ENCODE measurements at places on chromosomes 2 and 18. TPM values are rescaled to one million over a fixed set of nuclear protein-coding genes. Genes with fewer than 3 reads are reported as not detected.

Gene PPP1R7
- 30.7 TPM for total RNA-seq

Gene PLB1
- total RNA-seq: 0.16 TPM

Gene NYAP2
- 0.03 TPM for total RNA-seq

Gene VWC2L
- 0.08 TPM for total RNA-seq

Gene HAAO
- 24.8 TPM for total RNA-seq

Gene RAPGEF4
- 9.0 TPM for total RNA-seq

Gene SNORC
- total RNA-seq: 2.3 TPM

Gene DUSP19
- 3.8 TPM for total RNA-seq

Gene SERPINB2
- 0.22 TPM for total RNA-seq

- no peak for DNase-seq
Observed at GRCh38 chr18:13797157-13797611, 26.8 kb upstream of the MC5R start.

GRCh38 chr2:58906081-58906645 lies 665.0 kb upstream of the FANCL start:
- DNase-seq: no peak

DNA sequence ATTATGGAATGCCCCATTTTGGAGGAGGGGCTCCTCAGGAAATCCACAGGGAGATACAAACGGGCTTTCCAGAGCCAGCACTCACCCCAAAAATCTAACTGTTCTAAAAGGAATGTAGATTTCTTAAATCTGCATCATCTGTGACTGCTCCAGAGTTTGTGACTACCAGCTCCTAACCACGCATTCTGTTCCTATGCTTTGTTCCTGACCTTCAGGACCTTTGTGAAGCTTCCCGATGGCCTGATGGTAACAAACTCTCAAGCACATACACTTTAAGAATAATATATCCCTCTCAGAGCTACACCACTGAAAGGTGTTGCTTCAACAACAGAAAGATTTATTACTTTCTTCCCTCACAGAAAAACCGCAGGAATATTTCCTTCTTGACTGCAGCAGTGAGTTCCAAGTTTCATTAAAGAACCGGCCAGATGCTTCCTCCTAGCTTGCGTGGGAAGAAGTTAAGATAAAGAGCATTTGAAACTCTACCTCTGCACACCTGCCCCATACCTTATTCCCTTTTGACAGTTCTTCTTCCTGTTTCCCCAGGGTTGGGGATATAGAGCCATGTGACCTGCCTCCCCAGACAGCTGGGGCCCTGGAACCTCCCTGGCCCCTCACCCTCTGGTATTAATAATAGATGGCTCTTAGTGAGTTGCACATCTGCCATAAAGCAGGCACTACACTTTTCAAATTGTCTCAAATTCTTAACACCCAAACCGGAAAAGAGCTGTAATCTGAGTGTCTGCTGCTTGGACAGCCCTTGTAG lies 40.2 kb upstream of the EML4 start:
- DNase-seq: no peak

DNA sequence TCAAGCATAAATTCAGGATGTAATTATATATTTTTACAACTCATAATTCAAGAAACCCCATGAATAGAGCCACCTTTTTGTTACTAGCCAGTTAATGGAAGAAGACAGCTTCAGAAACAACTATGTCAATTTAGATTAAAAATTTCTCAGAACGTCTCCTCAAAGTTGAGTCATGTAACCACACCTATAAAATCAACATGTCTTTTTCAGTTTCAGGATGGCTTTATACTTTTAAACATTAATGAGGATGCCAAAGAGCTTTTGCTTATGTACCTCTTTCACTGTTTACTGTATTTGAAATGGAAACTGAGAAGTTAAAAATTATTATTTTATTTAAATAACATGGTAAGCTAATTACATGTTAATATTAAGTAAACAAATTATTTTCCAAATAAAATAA lies 280.1 kb downstream of the PTH2R start:
- no peak for DNase-seq

DNA sequence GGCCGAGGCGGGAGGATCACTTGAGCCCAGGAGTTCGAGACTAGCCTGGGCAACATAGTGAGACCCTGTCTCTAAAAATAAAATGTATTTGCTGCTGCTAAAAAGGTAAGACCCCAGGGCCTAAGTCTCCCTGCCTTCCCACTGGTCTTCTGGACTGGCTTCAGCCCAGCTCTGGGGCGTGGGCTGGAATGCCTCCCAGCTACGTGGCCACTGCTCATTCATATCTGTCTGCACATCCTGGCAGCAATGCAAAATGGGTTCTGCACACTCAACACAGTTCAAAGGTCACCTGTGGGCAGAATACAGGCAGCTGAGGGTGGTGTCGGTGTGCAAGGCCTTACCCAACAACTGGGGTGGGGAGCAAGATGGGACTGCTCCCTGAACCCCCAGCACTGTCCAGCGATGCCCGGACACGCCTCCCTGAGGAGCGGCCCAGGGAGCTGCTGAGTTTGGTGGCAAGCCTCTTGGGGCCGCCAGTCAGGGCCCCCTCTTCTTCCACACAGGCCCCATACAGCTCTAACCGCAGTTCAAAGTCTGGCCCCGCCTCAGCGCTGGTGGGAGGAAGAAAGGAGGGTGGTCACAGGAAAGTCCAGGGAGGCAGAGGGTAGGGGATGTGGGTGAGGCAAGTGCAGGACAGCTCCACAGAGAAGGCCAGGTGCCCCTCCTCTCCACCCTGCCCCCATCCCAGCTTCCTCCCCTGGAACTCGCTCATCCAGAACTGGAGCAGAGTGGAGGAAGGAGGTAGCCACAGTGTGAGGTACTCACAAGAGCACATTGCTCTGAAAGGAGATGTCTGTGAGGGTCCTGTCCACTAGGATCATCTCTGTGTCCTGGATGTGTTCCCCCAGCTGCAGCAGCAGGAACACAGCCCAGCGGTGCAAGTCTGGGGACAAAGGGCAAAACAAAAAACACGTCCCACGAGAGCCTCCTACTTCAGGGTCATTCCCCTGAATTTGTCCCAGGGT lies 8.2 kb downstream of the WDR54 start:
- DNase-seq: no peak

DNA sequence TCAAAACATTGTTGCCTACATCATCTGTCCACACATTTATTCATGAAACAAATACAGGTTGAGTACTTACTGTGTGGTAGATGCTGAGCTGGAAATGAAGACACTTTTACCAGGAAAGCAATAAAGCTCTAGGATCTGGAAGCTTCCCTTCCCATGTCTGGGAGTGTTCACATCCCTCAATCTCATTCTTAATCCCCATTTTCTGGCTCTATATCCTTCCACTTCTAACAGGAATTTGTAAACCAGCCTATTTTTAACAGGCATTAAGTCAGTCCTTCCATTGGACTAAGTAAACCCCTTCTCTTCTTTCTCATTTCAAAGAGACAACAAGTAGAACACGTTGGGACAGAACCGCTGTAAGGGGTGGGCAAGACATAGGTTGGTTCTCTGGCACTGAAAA lies 589.5 kb downstream of the ARHGAP15 start:
- no peak for DNase-seq

- DNase-seq: no peak
Observed at GRCh38 chr2:165017966-165018596, 62.8 kb upstream of the SLC38A11 start.

- no peak for DNase-seq
Observed at GRCh38 chr2:60759654-60760053, 3.6 kb downstream of the PAPOLG start.

DNA sequence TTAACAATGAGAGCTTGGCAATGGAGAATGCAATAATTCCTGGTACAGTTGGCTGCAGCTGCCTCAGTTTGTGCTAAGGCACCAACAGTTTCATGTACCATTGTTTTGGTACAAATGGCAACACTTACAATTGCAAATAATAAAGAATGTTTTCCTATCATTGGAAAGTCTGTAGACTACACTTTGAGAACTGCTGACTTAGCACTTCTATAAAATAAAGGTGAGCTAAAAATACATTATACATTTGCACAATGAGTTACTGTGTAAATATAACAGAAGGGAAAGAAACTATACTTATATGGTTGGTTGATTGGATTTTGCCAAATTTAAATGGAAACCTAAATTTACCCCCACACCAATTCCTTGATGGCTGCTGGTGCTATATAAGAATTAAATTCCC lies 44.9 kb upstream of the TWSG1 start:
- no peak for DNase-seq

GRCh38 chr2:27377618-27378095 lies 2.9 kb downstream of the ZNF513 start:
- DNase-seq: no peak

GRCh38 chr2:20599861-20600461 lies 50.9 kb downstream of the HS1BP3 start:
- no peak for DNase-seq

GRCh38 chr2:219388907-219389156 lies 1.1 kb upstream of the DNPEP start:
- no peak for DNase-seq

DNA sequence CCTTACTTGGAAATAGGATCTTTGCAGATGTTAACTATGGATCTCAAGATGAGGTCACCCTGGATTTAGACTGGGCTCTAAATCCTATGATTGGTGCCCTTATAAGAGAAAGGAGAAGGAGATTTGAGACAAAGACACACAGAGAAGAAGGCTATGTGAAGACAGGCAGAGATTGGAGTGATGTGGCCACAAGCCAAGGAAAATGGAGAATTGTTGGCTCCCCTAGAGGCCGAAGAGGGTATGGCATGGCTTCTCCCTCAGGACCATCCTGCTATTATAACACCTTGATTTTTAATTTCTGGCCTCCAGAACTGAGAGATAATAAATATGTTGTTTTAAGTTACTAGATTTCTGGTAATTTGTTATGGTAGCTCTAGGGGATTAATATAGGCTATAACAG lies 7.6 kb downstream of the CYBRD1 start:
- DNase-seq: no peak

DNA sequence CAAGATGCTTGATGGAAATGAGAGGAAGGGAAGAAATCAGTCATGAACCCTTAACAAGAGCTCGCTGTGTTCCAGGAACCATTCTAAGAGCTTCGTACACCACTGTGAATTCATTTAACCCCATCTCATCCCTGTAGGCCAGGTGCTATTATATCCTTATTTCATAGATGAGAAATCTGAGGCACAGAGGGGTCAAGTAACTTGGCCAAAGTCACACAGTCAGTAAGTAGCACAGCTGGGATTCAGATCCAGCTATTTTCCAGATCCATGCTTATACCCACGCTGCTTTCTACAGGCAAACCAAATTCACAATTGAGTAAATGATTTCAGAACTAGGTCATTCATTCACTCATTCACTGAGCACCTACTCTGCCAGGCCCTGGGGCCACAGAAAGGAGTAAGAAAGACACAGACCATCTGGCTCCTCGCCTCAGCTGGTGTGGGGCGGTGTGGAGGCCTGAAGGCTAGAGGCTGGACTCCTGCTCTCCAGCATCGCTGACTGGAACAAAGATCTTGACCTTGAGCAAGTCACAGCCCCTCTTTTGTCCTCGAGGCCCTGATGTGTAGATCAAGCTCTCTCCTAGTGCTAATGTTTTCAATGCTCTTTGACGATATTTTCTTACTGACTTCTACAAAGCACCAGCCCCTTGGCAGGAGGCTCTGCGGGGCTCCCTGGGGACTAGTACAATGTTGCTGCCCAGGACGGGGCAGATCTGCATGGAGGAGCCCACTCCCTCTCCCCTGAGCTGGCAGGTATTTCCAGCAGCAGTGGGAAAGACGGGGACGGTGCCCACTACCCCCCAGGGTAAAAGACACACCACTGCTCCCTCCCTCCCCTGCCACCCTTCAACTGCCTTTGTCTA lies 26.5 kb downstream of the STEAP3 start:
- DNase-seq: no peak
